Kidney tubule cell (primary cell): ENCODE measurements at places on chromosomes 4 and X.

GRCh38 chrX:132059973-132060540, 37.0 kb downstream of the STK26 start:
- no peak for DNase-seq

- peak; percentile 18 for DNase-seq
Measured at GRCh38 chr4:158998624-158999023, 104.3 kb upstream of the RAPGEF2 start.

DNA sequence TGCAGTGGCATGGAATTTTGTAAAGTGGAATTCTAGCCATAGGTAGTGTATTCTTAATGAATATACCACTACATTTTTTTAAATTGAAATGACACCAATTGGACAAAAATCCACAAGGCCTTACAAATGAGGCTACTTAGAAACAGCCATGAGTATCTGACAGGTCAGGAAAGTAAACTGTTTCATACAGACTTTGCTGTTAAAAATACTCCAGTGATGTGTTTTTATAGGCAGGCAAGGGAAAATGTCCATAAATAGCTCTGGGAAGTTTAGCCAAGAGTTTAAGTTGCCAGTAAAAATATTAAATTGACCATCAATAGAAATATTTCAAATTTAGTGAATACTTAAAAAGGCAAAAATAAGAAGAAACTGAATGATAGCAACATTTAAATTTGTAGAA, 41.8 kb upstream of the PDLIM5 start:
- no peak for DNase-seq

DNA sequence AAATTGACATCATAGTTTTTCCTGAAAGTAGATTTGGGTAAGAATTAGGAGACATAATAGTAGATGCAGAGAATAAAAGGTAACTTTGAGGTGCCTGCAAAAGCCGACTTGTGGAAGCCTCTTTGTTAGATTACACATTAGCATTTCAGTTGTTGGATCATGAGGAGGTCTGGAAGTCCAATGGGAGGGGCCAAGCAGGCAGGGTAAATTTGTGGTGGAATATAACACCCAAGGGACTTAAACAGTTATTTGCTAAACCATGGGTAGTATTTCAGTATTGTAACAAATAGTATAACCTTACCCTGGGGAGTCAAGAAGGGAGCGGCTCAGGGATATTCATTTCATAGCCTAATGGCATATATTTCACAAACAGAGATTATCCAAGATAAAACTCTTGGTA, 810.7 kb upstream of the AMOT start:
- no peak for DNase-seq

- no peak for DNase-seq
Measured at GRCh38 chr4:61374447-61374891, 174.3 kb downstream of the ADGRL3 start.

GRCh38 chr4:6582889-6583490, 8.0 kb downstream of the MAN2B2 start:
- DNase-seq, result peak; percentile 16

DNA sequence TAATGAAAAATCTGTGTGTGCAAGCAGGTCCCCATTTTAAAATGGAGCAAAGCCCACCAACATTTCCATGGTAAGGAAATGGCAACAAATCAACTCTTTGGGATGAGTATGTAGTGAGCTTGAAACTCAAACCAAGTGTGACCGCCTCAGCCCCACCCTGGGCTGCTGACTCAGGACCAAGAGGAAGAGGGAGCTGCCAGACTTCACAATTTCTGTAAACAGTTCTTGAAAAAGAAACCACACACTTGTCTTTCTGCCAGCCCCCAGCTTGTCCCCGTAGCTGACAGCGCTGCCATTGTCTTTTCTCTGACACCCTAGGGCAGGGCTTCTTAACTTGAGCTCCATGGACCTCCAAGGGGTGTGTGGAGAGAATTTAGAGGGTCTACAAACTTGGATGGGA, 10.3 kb downstream of the RTL5 start:
- DNase-seq, result peak; percentile 79

DNA sequence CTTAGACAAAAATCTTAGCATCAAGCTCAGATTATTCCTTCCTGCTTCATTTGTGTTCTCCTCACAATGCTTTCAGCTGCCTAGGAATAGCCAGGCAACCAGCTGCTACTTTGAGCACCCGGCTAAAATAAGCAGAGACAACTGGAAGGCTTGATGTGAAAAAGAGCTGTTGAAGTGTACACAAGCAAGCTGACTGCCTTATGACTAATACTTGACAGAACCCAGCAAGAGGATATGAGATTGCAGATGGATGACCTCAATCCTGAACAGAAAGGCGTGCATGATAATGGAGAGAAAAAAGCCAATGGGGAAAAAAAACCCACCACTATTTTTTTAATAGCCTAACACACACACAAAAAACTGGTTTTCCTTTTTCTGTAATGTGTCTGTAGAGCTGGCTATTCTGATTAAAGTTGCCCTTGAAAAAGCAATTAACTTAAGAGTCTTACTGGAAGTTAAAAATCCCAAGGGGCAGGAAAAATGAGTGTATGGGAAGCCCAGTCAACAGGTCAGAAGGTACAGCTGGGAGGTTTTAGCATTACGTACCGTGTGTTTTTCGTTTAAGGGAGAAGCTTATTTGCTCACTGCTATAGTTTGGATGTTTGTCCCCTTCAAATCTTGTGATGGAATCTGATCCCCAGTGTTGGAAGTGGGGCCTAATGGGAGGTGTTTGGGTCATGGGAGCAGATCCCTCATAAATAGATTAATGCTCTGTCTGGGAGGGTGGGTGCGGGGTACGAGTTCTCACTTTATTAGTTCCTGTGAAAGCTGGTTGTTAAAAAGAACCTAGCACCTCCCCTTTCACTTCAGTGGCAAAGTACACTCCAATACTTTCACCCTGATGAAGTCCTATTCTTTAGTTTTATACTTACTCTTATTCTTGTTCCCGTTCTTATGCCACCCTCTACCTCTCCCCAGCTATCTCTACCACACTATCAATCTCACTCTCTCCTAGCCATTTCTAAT, 37.1 kb upstream of the HERC6 start:
- peak; percentile 84 for DNase-seq

DNA sequence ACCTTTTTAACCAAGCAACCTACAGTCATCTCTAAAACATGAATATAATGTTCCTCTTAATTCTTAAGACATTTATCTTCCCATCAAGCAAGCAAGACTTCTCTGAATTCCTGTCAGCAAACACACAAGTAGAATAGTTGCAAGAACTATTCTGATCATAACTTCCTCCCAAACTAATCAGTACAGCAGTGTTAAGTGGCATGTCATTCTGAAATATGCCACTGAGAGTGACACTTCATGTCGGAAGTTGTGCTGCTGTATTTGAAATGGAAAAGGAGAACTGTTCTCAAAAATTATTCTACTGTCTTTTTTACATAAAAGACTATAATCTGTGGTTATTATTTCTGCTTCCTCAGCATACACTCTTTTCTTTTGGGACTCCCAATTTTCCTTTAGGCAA, 546.6 kb downstream of the PCDH18 start:
- peak; percentile 11 for DNase-seq

DNA sequence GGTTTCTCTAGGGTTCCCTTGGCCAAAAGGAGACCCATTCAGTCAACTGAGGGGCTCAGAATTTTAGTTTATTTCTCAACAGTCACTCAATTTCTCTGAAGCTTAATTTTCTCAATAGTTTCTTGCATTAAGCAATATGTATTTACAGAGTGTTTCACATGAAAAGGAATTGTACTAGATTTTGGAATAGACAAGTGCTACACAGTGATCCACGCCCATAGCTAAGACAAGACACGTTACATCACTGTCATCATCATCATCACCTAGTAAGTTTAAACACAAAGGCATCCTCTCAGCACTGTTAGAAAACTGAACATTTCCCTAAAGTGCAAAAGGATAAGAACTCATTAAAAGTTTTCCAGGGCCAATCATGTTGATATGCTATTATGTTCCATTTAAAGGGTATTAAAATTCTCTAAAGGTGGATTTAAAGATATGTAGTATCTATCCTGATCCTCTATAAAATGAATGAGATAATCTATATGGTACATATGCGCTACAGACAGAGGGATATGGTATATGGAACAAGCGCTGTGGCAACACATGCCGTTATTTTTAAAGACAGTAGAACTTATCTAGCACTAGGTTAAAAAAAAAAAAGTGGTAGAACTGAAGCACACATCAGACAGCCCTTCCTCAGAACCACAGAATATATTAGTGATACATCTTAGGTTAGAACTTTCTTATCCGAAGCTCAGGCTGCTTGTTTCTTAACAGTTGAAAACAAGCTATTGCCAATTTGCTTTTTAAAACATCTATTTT, 12.1 kb downstream of the PPA2 start:
- DNase-seq, result no peak

- DNase-seq, result no peak
Measured at GRCh38 chrX:132689612-132690563, 201.1 kb upstream of the MBNL3 start.

DNA sequence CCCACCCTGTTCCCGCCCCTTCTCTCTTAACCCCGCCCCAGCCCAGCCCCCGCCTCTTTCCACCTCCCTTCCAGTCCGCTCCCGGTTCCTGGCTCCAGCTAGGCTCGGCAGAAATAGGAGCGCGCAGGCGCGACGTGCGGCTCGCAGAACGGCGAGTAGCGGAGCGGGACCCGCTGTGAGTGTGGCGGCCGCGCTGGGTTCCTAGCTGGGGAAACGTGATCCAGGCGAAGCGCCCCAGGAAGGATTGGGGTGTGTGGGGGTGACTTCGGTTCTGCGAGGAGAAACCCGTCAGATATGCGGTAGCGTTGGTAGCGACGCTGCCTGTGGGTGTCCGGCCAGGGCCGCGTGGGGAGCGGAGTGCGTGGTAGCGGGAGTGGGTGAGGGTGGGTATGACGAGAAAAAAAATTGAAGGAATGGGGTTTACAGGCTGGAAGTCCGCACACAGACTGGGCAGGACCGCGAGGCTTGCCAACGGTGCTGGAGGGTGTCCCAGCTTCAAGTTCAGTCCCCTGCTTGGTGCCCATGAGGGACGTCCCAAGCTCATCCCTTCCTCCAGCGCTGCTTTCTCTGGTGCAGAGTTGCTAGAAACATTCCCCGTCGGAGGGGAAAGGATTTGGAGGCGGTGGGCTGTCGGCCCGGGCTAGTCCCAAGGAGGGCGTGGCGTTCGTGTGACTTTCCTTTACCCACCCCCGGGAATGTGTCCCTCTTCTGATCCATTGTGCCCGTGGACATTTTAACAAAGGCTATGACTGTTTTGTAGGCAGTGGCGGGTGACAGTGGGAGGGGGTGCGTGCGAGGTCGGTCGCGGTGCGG, at the start of gene PRRG1:
Gene PRRG1 (plus strand): TSS at position 144 of the 813 bp plus-strand sequence. CDS start 56,886 bp downstream, outside the sequence.
- peak; percentile 84 for DNase-seq

DNA sequence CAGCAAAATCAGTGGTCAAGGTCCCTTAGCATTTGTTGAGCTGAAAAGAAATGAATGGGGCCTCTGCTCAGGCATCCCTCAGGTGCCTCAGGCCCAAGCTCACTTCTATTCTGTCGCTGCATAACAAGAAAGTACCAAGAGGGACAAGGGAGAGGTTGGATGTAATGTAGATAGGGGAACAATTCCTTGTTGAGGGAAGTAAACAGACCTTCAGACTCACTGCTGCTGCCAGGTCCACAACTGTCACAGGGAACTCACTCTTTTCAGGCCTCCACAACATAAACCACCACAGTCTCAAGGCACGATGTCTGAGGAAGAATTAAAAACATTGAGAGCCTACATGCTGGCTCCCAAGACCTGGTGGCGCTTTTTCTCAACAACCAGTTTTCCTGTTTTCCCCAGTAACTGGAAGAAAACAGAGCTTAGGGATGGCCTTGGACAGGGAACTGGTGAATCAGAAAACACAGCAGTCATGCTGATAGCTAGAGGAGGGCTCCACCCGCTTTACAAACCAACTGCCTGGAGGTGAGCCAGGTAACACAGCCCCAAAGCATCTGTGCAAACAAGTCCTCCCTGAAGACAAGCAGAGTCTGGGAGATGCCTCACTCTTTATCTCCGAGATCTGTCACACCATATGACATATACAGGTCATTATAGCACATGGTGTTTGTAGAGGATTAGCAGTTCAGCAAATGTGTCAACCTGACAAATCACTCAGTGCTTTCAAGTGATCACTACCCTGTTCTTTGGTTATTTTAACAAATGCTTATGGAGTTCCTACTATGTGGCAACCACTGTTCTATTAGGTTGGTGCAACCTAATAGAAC, 14.3 kb upstream of the AWAT1 start:
- peak; percentile 18 for DNase-seq

- DNase-seq, result no peak
Measured at GRCh38 chrX:22803353-22803752, 196.4 kb upstream of the DDX53 start.

GRCh38 chrX:73401591-73402266, 45.1 kb upstream of the CDX4 start:
- no peak for DNase-seq

- DNase-seq, result peak; percentile 6
Measured at GRCh38 chr4:110020139-110020538, 107.5 kb downstream of the EGF start.

DNA sequence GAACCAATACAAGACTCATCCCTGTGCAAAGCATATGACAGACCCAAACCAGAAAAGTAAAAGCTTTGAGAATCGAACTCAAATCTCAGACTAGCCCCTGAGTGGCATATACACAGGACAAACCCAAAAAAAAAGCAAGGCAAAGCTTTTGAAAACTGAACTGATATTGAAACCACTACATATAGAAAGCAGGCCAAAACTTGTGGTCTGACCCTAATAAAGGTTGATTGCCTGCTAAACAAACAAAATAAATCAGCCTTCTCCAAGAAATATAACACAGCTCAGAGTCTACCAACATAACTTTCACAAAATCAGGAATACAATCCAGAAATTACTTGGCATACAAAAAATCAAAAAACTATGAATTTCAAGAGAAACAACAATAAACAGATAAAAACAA, 40.3 kb downstream of the LRBA start:
- no peak for DNase-seq

GRCh38 chrX:57817302-57817701, 93.0 kb downstream of the ZXDA start:
- DNase-seq, result peak; percentile 4

DNA sequence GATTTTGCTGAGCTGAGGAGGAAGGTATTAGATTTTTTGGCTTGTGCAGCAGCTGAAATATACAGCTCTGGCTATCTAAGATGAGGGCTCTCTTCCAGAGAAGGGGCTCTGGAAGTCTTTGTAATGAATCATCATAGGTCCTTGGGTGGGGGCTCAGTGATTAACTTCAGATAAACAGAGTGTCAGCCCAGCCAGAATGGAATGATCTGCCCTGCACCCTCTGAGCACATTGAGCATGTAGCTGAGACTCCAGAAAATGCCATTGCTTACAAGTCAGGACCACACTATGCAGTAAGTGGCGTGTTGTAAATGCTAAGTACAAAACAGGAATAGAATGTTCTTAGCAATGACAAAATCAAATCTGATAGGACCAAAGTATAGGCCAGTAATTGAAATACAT, 836.0 kb downstream of the PDHA2 start:
- no peak for DNase-seq

DNA sequence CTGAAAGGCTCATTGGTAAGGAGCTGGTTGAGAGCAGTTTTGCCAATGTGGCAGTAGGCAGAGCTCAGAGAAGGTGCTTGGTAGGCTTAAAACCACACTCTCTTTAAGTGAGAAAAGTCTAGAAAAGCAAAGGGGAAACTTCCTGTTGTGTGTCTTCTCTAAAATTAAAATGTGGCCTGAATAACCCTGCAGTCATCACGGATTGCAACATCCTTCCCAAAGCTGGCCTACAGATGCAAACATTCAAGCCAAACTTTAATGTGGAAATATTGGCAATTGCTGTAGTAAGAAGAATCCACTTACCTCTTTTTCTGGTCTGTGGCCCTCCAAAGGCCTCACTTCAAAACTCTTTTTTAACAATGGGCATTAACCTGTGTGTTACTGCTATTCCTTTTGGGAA, 348.5 kb downstream of the OPHN1 start:
- DNase-seq, result no peak

GRCh38 chr4:130608121-130608520, 1512.2 kb downstream of the C4orf33 start:
- DNase-seq, result no peak
